ENCODE measurements at places on chromosomes 2 and 18.

- DNase-seq = no peak
Measured at GRCh38 chr2:86621280-86621943, 2.3 kb downstream of the RNF103 start.

DNA sequence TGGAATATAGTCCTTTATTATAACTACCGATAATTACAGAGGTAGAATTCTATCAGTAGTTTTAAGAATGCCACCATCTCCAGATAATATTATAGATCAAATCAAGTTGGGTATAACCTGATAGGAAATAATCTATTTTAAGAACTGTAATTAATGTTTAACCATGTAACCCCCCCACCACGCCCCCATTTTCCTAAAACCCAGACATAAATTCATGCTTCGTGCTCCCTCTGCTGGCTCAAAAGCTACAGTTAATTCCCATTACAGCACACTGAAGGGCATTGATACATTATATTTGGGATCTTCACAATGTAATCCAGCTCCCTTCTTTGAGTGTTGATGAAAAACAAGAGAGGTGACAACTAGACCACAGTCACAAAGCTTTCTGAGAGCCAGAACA lies 228.0 kb upstream of the SMAD7 start:
- DNase-seq = peak; percentile 8

- DNase-seq = peak; percentile 32
Measured at GRCh38 chr2:47303341-47304148, 99.4 kb upstream of the MSH2 start.

GRCh38 chr2:239679755-239680154 lies 278.9 kb upstream of the HDAC4 start:
- DNase-seq = no peak
